ENCODE measurements at places on chromosomes 6 and 20. TPM values are rescaled to one million over a fixed set of nuclear protein-coding genes. Genes with fewer than 3 reads are reported as not detected.

NKAIN4 gene
- not detected for total RNA-seq

MYL9 gene
- 7.0 TPM for total RNA-seq

MARCKS gene
- total RNA-seq: 26.4 TPM

CCN2 gene
- 145 TPM for total RNA-seq

KIF6 gene
- 0.16 TPM for total RNA-seq

RIPOR2 gene
- 0.34 TPM for total RNA-seq

MLN gene
- not detected for total RNA-seq

TREML1 gene
- total RNA-seq: not detected
